ENCODE measurements at places on chromosomes 11 and 22.

DNA sequence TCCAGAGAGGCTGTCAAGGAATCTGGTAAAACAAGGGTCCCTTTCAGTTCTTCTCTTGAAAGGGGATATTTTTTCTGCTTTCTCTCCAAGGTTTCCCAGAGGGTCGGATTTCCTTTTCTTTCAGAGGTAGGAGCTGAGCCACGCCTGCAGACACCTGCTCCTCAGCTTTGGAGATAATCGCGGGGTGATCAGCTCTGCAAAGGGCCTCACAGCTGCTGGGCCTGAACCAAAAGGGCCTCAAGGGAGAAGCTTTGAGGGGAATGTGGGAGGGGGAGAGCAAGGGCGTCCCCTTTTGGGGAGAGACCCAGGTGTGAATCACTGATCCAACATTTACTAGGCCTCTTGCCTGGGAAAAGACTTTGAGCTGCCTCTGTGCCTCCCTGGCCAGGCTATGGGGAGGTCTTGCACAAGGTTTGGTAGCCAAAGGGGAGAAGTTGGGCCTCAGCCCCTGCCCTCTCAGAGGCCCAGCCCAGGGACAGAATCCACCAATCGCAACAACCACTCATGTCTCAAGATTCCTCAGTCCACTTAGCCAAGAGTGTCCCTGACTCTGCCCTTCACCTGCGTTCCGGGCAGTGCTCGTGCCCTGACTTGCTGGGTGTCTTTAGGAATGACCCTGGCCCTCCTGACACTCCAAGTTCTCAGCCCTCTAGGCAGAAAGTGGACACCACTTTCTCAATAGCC, 14.0 kb upstream of the TP53I11 start:
- DNase-seq = no peak

DNA sequence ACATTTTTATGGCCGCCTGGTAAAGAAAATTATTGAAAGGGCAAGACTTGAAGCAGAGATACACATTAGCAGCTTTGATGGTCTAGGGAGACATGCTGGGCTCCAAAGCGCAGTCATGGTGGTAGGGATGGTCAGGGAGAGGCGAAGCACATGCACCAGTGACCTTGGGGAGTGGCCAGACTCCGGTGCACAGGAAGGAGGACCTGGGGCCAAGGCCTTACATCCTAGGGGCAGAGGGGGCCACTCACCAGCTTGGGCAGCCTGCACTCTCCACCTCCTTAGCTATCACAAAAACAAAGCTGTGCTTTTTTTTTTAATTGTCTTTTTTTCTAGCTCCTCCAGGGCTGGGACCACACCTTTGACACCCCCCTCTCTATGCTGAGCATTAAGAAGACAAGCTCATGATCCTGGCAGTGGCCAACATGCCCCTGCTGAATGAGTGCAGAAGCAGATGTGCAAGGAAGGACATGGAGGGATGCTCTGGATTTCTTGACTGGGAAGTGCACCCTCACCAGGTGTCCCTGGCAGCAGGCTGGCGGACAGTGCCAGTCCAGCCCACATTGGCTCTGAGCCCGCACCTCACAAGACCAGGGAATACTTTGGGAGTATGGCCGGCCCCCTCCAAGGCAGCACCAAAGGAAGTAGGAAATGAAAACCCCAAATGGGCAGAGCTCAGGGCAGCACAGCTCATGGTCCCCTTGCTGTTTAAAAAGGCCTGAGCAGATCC, 619.9 kb downstream of the TBC1D22A start:
- no peak for DNase-seq

GRCh38 chr11:92136797-92137196, 87.8 kb upstream of the FAT3 start:
- no peak for DNase-seq

GRCh38 chr11:32751381-32751780, 43.1 kb downstream of the CCDC73 start:
- DNase-seq = no peak

DNA sequence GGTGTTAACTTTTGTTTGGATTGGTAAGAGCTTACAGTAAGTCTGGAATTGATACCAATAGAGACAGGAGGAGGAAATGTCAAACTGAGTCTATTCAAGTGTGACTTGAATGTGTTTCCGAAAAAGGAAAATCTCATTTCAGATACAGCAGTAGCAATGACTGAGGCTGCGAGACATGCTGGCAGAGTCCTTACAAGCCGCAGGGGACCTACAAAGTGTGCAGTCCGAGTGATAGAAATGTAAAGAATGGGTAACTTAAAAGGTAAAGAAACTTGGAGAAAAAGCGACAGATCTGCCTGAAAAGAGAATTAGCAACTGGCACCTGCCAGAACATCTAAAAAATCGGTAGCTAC, 444 bp downstream of the CWF19L2 start:
- DNase-seq = no peak

- no peak for DNase-seq
Measured at GRCh38 chr11:112941104-112941503, 20.1 kb upstream of the NCAM1 start.

DNA sequence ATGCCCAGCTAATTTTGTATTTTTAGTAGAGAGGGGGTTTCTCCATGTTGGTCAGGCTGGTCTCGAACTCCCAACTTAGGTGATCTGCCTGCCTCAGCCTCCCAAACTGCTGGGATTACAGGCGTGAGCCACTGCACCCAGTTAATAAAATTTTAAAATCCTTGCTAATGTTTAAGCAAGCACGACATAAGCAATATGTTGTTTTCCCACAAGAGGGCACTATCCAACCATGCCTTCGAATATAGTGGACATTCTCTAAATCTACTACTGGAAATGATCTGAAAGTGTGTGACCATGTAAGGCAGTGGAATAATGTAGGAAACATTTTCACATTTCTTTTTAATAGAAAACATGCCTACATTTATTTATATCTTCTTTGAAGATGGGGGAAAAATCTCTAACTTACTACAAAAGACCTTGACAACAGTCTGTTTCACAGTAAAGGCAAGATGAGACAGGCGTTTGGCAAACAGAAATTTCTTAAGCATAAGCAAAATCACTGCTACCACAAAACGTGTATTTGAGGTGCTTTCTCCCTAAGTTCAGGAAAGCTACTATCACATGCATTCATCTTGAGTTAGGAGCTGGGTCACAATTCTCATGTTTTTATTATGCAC, 38.2 kb downstream of the PITPNB start:
- DNase-seq = no peak

GRCh38 chr11:32641361-32641760, 57.7 kb downstream of the EIF3M start:
- no peak for DNase-seq

GRCh38 chr22:30574997-30575671, 669 bp upstream of the GAL3ST1 start:
- DNase-seq = no peak

- DNase-seq = no peak
Measured at GRCh38 chr11:77072851-77073327, 6.1 kb downstream of the CAPN5 start.

DNA sequence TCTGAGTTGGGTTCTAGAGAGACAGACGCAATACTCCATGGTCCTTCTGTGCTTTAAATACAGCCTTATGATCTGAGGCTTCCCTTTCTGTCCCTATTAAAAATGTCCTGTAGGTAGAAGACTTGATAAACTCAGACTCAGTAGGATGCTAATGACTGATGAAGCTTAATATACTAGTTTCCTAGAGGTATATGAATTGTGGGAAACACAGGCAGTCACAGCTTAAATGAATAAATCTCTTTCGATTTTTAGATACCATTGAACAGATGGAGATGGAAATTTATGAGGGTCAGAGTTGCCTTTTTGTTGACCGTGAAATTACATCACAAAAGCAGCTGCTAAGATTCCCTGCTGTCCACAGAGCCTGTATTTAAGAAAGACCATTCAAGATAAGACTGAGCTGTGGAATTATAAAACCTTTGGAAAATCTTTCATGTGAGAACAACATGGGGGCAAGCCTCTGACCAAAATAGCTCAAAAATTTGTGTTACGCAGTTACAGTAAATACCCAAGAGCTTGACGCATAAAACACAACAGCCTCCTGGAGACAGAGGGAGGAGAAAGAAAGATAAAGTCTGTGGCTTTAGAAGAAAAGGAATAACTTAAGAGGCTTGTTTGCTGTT, 172.3 kb downstream of the AASDHPPT start:
- no peak for DNase-seq

DNA sequence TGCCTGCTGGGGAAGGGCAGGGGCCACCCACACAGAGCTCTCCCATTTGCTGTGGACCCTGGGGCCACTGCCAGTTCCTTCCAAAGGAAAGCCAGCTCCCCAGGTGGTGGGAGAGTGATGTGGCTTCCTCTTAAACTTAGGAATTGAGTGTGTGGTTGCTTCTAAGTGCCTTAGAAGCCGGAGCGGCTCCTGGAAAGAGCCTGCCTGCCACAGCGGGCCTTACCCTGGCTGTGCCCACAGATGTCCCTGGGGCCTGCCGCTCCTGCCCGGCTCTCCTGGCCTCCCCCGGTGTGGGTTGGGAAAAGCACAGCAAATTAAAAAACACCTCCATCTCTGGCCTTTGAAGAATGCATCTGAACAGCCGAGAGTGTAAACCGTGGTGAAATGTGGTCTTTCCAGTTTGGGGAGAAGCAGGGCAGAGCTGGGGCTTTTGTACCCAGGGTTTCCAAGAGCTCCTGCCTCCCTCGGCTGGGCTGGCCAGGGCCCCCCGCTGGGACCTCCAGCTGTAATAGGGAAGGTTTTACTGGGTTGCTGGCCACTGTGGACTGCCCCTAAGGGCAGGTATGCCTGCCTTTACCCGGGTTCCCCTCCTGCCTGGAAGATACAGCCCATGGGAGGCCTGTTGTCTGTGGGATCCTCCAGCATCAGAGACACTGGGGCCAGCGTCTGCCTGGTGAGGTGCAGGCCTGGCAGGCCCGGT, 30.2 kb downstream of the LRP5 start:
- DNase-seq = no peak

DNA sequence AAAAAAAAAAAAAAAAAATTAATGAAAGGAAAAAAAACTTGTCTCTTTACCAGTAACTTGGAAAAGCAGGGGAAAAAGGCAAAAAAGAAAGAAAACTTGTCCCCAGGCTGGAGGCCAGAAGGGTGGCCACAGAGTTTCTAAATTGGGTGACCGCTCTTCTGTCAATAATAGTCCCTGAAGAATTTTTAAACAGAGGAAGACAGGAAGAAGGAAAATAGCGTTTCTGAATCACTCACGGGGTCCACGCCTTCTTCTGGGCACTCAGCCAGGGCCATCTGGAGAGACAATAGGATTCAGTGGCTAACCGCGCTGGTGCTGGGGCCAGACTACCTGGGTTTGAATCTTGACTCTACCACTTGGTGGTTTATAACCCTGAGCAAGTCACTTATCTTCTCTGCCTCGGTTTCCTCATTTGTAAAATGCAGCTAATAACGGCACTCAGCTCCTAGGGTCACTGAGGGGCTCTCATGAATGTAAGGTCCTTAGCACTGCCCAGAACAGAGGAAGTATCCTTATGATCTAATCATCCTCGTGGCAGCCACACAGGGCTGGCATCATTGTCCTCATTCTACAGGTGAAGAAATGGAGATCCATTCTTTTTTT, 7.0 kb downstream of the C11orf86 start:
- DNase-seq = no peak

GRCh38 chr22:39999144-39999757, 4.5 kb downstream of the FAM83F start:
- DNase-seq = no peak

- DNase-seq = no peak
Measured at GRCh38 chr11:70526116-70527045, 128.1 kb downstream of the CTTN start.

GRCh38 chr22:29369460-29369859, 18.9 kb downstream of the AP1B1 start:
- DNase-seq = no peak

DNA sequence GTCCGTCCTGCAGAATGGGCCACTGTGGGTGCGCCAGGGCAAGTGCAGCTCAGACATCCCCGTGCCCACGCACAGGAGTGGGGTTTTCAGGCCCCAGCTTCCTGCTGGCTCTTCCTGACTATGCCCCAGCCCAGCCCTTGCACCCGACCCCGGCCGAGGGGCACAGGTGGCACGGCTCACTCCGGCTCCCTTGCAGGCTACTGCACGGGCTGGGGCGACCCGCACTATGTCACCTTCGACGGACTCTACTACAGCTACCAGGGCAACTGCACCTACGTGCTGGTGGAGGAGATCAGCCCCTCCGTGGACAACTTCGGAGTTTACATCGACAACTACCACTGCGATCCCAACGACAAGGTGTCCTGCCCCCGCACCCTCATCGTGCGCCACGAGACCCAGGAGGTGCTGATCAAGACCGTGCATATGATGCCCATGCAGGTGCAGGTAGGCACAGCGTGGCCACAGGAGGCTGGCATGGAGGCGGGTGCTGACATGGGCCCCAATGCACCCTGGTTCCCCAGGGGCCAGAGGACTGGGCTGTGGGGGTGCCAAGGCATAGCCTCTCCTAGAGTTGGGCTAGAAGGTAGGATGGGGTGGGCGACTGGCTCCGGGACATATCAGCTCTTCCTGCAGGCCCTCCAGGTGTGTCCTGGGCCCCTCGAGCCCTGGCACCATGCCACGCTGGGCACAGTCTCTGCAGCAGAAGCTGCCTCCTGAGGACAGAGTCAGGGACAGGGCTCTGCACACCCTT, 27.7 kb downstream of the MUC2 start:
- no peak for DNase-seq

GRCh38 chr11:109892321-109892794, 200.8 kb upstream of the ZC3H12C start:
- no peak for DNase-seq

- DNase-seq = no peak
Measured at GRCh38 chr11:123588117-123588863, 66.1 kb downstream of the SCN3B start.

GRCh38 chr11:127191689-127192088, 191.1 kb upstream of the KIRREL3 start:
- DNase-seq = no peak

DNA sequence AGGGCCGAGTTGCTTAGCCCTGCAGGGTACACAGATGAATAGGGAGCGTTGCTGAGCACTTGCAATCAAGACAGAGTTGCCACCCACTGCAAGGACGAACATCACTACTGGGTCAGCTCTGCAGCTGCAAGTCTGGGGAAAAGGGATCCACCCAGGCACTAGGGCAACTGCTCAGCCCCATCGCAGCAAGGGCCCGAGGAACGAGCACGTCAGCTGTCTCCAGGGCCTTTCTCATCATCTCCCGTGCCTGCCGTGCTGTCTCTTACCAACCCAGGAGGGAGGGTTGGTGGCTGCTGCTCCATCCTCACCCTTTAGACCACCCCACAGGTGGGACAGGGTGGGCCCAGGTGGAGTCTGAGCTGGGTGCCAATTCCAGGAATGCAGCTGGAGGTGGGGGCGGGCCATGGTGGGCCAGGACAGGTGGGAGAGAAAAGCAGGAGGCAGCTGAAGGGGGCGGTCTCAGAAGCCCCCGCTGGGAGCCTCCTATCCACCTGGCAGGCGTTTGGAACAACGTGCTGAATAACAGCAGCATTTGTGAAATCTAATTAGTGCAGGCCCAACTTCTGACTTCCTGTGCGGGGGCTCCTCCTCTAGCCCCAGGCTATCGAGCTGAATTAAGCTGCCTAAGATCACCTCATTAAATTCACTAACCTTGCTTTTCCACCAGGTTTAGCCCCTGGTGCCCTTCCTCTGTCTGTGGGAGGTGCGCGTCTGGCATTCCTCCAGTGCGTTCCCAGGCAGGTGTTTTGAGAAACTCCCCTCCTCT, 252.5 kb downstream of the ST3GAL4 start:
- DNase-seq = no peak
